SHP77 (cell line): ENCODE measurements at places on chromosomes 13 and 19.

DNA sequence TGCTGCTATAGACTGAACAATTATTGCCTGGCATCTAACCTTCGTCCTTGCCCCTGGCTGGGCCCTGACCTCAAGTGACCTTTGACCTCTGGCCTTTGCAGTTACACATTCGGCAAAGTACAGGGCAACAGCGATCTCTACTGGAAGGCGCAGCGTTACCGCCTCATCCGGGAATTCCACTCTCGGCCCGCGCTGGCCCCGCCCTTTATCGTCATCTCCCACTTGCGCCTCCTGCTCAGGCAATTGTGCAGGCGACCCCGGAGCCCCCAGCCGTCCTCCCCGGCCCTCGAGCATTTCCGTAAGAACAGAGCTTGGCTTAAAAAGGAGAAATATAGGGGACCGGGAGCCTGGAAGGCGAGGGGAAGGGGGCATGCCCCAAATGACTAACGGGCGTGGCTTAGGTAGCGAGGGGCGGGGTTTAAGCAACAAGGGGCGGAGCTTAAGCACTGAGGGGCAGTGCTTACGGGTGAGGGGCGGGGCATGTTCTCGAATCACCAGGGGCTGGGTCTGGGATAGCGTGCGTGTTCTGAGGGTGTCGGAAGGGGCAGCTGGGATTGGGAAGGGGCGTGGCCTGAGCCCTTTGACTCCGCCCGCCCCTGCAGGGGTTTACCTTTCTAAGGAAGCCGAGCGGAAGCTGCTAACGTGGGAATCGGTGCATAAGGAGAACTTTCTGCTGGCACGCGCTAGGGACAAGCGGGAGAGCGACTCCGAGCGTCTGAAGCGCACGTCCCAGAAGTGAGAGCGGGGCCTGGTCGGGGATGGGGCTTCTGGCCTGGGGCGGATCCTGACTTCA lies 52.7 kb downstream of the TRPM4 start:
- no peak for DNase-seq

- no peak for DNase-seq
Measured at GRCh38 chr19:46967578-46968032, 52.0 kb upstream of the NPAS1 start.

- DNase-seq, result no peak
Measured at GRCh38 chr19:16144216-16144581, 714 bp downstream of the HSH2D start.

DNA sequence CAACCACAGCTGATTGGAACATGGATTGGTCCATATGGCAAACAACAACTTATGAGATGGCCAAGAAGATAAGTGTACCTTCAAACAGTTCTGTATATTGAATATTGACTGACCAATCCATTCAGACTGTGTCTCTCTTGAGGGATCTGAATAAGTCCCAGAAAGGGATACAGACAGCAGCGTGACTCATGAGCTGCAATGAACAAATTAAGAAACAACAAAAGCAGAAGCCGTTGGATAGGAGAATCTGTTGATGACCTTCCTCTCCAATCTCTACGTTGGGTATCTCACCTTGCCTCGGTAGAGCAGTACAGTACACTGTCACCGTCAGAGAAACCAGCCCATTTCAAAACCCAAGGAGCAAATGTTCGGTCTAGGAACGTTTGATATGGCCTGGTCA lies 21.3 kb downstream of the MBD3L2B start:
- no peak for DNase-seq

- no peak for DNase-seq
Measured at GRCh38 chr13:35743165-35743564, 266.7 kb upstream of the MAB21L1 start.

- no peak for DNase-seq
Measured at GRCh38 chr13:53050151-53050550, 21.5 kb downstream of the OLFM4 start.
